ENCODE measurements at places on chromosomes 5 and 9.
A peak's percentile ranks its signal among the peaks of the same experiment; 100 is the strongest.

GRCh38 chr5:146409054-146409671 lies 38.0 kb upstream of the TCERG1 start:
- no peak for DNase-seq

DNA sequence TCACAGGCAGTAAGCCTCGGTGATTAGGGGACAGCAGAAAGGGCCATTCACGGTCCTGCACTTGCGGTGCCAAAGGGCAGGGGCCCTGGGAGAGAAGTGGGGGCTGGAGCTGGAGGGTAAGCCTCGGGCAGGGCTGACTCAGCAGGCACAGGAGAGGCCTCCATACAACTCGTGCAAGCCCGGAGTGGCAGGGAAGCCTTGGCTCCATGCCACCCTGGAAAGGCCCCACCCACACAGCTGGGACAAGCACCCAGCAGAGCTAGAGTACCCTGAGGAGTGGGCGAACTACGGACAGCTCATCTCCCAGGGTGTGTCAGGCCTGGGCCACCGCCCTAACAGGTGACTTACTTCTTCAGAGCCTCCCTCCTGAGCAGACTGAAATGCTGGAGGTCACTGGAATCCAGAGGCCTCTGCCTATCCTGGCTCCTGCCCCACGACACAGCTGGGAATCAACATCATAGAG lies 5.6 kb upstream of the CAMK2A start:
- DNase-seq = no peak

DNA sequence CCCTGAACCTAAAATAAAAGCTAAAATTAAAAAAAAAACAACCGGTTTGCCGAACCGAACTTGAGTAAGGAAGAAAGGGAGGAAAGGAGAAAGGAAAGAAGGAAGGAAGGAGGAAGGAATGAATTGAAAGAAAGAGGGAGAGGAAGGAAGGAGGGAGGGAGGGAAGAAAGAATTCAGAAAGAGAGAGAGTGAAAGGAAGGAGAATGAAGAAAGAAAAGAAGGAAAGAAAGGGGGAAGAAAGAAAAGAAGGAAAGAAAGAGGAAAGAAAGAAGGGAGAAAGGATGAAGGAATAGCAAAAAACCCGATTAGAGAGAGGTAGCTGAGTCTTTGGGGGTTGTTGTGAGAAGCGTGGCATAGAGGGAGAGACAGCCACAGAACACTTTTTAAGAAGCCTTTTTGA lies 121.4 kb downstream of the FGF18 start:
- DNase-seq = no peak

DNA sequence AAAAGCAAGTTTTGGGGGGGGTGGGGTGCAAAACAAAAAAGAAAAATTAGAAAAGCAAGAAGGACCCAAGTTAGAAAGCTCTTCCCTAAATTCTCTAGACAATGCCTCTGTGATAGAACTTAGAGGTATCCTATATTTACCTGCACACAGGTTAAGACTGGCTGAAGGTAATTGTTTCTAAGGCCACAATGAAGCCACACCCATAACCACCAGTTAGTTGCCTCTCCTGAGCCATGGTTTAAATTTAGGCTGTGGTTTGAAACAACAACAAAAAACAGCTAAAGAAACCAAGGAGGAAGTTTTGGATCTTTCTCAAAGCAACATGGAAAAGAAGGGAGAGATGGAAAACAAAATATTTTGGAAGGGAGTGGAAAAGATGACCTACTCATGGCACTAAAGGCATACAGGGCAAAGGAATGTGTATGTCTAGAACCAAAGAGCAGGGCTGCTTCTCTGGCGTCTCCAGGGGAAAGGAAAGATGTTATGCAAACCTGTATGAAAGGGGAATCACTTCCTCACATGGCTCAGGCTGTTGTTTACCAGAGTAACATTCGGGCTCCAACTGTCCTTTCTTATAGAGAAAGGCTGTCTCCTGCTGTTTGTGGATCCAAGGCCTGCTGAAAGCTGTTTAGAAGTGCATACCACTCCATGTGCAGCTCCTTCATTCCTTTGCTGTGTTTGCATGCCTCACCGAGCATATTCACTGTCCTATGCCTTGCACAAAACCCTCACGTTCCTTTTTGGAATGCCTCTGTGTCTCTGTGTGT lies 408.9 kb upstream of the MPDZ start:
- DNase-seq = peak; percentile 36

DNA sequence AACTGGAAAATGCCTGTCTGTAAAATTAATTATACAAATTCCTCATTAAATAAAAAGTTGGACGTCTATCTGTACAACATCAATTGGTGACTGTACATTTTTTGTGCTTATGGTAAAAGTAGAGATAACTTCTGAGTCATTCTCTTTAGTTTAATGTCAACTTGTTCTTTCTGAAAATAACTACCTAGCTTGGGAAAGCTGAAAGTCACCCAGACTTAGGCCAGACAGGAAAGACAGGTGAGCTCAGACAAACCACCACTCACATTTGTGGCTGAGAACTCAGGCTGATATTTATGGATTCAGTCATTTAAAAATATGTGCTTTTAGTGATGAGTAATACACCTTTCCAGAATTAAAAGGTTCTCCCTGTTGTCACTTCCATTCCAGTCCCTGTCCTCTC lies 31.9 kb upstream of the ENTREP1 start:
- DNase-seq = no peak

GRCh38 chr5:74272831-74273451 lies 367.6 kb downstream of the ENC1 start:
- DNase-seq = no peak

DNA sequence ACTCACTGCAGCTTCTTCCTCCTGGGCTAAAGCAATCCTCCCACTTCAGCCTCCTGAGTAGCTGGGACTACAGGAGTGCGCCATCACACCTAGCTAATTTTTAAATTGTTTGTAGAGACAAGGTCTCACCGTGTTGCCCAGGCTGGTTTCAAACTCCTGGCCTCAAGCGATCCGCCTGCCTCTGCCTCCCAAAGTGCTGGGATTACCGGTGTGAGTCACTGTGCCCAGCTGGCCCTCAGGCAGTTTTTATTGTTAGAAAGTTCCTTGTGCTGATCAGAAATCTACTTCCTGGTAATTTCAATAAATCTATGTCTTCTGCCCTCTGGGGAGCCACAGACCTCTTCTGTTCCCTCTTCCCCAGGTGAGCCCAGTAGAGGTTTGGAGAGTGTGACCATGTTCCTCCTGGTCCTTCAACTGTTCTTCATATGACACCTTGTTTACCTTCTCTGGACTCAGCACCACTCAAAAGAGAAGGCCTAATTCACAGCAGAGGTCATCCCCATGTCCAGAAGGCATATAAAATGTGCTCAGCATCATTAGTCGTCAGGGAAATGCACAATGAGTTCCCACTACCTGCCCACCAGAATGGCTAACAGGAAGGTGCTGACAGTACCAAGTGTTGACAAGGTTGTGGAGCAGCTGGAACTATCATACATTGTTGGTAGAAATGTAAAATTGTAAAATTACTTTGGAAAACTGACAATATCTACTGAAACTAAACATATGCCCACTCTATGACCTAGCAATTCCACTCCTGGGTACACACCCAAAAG lies 10.4 kb downstream of the TMOD1 start:
- DNase-seq = peak; percentile 37

DNA sequence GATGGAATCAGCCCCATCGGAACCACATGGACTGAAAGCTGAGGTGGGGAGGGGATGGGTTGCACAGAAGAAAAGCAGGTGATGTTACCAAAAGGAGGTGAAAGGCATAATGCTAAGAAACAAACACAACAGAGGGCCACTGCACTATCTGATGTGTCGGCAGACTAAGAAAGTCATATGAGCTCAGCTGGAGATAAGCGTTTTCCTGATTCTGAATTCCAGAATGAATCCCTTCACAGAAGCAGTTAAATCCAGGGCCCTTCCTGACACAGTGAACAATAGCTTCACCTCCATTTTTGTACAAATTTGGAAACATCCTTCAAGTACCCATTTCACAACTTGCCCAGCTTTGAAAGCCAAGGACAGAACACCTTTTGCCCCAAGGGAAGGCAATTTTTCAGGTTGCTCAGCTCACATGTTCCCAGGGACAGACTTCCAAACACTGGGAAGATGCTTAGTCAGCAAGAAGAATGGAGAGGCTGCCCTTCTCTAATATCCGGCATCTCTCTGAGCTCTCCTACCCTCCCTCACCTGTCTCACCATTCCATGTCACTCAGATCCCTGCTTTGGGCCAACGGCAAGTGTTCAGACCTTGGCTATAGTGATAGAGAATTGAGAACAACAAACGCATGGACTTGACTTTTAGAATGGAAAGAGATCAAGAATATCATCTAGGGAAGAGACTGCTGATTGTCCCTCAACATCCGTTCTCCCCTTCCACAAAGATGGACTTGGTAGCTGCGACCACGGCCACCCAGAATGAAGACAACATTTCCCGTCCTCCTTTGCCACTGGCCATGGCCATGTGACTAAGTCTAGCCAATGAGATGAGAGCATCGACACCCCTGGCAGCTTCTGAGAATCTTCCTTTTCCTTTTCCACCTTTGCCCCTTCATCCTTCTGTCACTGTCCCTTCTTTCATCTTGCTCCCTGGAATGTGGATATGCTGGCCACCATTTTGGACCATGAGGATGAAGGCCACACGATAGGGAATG lies 68.6 kb upstream of the IL17B start:
- DNase-seq = no peak

GRCh38 chr9:32264170-32264864 lies 120.1 kb upstream of the ACO1 start:
- DNase-seq = no peak

DNA sequence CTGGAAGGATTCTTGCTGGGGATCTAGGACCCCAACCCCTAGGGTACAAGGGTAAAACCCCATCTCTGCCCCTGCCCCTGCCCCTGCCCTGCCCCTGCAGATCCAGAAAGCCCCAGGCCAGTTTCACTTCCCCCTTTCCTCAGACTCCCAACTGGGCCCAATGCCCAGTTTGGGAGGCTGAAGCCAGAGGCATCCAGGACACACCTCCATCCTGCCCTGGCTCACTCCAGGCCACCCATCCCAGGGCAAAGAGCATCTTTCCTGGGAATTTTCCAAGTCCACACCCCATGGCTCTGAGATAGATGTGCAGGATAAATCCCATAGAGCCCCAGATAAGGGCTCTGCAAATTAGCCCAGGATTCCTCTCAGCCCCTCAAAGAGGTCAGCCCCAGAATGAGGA lies 17.4 kb downstream of the CNTFR start:
- no peak for DNase-seq

GRCh38 chr5:141809380-141810096 lies 68.7 kb downstream of the PCDH1 start:
- no peak for DNase-seq
